AG04450 (cell line): ENCODE measurements at places on chromosomes 7 and 10. TPM values are rescaled to one million over a fixed set of nuclear protein-coding genes. Genes with fewer than 3 reads are reported as not detected.

GRCh38 chr10:30436191-30436611 is 2.2 kb downstream of the MAP3K8 start:
- no peak for DNase-seq

GRCh38 chr10:45502458-45502857 is 128.4 kb downstream of the ALOX5 start:
- no peak for DNase-seq

DNA sequence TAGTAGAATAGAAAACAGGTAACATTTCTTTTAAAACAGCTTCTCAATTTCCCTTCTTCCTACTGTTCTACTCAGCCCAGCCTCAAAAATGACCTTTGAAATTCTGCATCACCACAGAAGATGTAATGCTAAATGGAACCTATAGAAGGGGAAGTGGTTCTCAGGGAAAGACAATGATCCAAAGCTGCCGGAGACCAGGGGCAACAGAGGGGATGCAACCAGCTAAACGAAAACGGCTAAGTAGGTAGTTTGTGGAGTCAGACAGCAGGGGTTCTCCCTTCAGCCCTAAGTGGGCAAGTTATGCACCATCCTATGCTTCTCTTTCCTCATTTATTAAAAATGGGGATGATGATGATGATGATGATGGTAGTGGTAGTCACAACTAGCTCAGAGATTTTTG is 214.3 kb downstream of the ELMO1 start:
- DNase-seq = no peak

The HOXA6 gene
- 1.2 and 1.3 TPM in 2 replicates for polyA plus RNA-seq

The CYP2W1 gene
- polyA plus RNA-seq = not detected in 2 replicates

DNA sequence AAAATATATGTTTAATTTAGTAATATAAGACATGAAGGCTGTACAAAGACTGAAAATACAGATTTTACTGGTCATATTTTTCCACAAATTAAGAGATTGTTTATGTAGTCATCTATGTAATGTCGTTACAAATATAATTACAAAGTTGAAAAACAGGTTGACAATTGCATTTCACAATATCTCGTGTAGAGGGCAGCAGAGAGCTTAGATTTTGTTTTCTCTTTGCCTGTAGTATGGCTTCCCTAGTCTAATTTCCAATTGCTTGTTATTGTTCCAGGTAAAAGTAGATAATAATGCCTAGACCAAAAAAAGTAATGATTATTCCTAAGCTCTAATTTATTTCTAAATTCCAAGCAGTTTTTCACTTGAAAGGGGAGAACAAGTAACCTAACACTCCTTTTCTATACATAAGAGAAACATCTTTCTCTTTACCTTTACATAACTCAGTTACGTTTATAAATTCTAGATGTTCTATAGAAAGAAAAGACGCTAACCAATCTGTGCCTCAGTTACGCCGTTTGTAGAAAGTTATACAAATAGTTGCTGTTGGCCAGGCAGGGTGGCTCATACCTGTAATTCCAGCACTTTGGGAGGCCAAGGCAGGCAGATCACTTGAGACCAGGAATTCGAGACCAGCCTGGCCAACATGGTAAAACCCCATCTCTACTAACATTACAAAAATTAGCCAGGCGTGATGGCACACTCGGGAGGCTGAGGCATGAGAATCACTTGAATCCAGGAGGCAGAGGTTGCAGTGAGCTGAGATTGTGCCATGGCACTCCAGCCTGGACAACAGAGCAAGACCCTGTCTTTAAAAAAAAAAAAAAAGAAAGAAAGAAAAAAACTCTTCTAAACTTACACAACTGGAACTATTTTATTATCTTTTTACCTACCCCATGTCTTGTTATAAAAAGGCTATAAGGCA is 30.0 kb downstream of the NET1 start:
- no peak for DNase-seq

The LIPJ gene
- not detected in 2 replicates for polyA plus RNA-seq

DNA sequence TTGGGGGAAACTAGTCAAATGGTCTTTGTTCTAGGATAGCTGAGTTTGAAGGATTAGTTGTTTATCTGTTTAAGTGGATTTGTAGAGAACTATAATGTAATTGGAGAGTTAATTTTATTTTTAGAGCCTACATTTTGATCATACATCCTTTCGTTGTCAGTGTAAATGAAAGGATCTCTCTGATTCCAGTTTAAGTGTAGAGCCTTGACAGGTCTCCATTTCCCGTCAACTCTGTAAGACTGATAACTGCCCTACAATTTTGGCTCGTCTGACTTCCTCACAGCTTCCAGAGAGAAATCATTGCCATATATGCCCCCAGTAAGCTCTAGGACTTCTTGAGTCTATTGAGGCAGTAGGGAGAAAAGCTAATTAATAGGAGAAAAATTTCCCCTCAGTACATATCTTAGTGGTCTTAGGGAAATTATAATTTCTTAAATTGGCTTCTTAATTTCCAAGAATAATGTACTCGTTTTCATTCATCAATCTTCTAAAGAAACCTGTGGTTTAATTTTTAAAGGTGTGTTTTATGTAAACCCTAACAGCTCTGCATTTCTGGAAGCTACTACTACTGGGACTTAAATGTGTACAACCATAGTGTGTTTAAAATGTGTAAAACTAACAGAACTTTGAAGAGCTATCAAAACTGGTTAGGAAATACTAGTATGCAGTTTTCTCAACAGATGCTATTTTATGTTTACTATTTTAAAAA is 3.8 kb downstream of the KMT2E start:
- DNase-seq = no peak

The ZNF503 gene
- polyA plus RNA-seq = 2.5 and 3.3 TPM in 2 replicates

GRCh38 chr10:127850944-127851343 is 41.8 kb downstream of the CLRN3 start:
- DNase-seq = no peak

The GFRA1 gene
- polyA plus RNA-seq = 6.8 and 7.5 TPM in 2 replicates

- DNase-seq = no peak
Measured at GRCh38 chr7:116991233-116991632, 37.9 kb downstream of the ST7 start.
